ENCODE measurements at places on chromosomes 3 and 15.

GRCh38 chr15:80188251-80188650 is 35.5 kb downstream of the FAH start:
- no peak for DNase-seq

GRCh38 chr3:152564459-152564858 is 270.5 kb upstream of the P2RY1 start:
- peak; percentile 23 for DNase-seq

DNA sequence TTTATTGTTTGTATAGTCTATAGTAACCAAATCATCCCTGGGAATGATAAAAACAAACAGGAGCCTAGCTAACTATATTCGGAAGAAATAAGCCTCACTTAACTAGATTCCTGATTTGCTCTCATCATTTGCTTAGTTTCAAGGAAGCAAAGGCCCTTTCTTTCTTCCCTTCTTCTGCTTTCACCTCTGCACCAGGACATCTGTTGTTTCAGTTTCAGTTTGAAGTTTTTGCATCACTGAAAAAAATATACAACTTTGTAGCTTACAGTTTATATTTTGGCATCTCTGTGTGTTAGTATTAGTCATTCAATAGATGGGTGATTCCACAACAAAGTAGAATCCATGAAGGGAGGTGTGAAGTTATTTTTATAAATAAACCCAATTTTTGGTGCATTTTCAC is 113.6 kb upstream of the SNTN start:
- DNase-seq, result peak; percentile 15

GRCh38 chr3:64773137-64773536 is 85.3 kb upstream of the ADAMTS9 start:
- no peak for DNase-seq

GRCh38 chr15:74252721-74253120 is 16.6 kb downstream of the CCDC33 start:
- no peak for DNase-seq

- no peak for DNase-seq
Measured at GRCh38 chr15:68290715-68291114, 13.2 kb downstream of the FEM1B start.

DNA sequence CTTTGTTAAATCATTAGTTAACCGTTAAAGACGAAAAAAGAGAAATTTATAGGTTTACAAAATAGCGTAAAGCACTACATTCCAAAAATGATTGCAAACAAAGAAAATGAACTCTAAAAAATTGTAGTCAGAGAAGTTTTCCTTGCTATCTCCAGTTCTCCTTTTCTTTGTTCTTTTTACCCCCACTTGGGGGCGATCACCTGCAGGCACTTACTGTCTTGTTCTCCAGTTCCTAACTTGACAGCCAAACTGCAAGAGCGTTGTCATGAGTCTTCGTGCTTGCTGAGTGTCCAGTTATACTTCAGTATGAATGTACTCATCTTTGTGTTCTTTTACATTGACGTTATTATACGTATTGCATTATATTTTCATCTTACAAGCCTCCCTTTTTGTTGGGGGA is 54.5 kb downstream of the CHD2 start:
- DNase-seq, result no peak

DNA sequence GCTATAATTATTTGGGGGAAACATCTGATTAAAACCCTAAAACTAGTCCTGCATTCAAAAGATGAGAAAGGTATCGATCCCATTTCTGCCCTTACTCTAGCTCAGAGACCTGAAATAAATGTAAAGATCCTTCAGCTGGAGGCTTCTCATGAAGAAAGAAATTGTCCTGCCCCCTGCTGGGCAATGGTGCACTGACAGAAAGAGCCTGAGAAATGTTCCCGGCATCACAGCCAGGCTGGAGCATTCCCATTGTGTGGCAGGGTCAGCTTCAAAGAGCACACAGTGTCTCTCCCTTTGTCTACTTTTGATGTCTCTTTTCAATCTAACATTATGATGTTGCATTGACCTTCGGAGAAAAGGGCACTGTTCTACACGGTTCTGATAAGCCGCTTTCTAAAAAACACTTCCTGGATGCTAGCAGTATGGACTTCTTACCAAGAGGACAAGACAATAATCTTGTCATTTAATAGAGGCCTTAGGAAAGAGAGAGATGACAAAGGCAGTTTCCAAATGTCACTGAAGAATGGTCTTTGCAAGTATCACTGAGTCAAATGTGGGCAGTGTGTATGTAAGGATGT is 287.5 kb downstream of the MAGI1 start:
- peak; percentile 4 for DNase-seq

- DNase-seq, result peak; percentile 78
Measured at GRCh38 chr3:32614956-32615355, 44.3 kb upstream of the DYNC1LI1 start.

DNA sequence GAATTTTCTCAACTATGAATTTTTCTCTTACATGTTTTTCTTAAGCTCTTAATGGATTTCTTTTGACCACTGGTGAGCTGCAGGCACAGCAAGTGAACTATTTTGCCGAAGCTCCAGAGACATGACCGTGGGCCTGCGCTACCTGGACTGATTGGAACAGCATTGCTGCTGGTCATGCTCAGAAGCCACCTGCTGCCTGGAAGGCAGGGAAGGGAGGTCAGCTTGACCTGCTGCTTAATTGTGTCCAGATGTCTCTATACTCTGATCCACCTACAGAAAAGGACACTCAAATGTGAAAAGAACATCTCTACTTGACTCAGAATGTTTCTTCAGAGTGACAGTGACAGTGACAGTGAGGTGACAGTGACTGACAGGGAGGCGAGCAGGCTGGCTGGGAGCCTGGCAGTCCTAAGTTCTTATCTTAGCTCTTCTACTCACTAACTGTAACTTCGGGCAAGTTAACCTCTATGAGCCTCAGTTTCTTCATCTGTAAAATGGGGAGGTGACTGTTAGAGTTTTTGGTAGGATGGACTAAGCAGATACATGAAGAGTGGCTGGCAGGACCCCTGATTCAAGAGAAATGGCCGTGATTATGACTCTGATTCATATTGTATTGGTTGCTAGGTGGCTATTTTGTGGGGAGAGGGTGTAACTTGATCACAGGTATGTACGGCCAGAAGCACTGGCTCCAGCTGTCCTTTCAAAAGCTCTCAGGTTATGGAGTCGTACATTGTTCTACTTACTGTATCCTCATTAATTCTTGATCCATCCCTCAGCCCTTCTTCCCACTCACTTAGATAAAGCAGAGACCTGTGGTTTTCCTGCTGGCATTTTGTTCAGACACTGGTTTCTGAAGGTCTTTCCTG is 54.8 kb upstream of the DLG1 start:
- DNase-seq, result no peak

DNA sequence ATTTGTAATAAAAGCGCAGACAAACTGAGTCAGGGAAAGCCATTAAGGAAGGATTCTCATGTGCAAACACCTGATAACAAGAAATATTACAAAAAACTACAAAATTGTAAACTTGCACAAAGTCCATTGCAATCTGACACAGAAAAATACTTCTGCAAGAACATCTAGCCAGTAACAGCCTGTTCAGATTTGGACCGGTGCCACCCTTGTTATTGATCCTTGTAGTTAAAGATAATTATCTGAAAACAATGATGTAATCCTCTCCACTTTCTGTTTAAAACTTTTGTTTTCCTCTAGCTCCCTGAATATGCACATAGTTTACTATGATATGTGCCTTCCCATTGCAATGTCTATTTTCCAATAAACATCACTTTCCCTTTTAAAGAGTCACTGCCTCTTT is 1090.2 kb downstream of the PLOD2 start:
- DNase-seq, result no peak

DNA sequence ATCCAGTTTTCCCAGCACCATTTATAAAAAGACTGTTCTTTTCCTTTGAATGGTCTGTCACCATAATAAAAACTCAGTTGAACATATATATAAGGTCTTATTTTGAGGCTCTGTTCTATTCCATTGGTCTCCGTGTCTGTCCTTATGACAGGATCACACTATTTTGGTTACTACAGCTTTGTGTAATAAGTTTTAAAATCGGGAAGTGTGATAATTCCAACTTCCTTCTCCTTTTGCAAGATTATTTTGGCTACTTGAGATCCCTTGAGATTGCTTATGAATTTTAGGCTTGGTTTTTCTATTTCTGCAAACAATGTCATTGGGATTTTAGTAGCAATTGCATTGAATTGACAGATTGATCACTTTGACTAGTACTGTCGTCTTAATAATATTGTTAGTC is 35.7 kb downstream of the SACM1L start:
- DNase-seq, result no peak

DNA sequence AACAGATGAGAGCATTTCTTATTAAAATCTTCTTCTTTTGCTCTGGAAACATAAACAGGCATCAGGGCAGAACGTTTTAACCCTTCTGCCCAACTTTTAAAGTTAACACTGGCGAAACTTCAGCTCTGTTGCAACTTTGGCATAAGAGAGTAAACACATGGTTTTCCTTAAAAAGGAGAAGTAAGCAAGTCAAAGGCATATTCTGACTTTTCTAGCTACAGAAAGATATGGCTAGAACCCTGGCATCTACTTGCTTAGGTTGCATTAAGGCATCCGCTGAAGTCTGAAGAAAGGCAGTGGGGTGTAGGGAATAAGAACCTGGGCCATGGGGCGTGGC is 13.3 kb upstream of the IL16 start:
- no peak for DNase-seq

DNA sequence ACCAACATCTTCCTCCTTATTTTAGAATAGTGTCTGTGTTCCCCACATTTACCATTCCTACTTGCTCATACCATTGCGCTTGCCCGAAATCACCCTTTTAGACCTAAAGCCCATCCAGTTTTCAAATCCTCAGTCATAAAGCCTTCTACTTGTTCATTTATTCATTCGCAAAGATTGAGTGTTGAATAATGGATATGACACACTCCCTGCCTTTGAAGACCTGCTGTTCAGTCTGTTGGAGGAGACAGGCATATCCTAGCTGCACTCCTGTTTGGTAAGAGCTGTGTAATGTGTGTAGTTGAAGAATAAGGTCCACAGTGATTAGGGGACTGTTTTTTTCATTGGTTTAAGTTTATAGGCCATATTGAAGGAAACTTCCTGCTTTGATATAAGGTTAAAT is 1.7 kb downstream of the CNOT10 start:
- no peak for DNase-seq

- no peak for DNase-seq
Measured at GRCh38 chr3:186643493-186643892, 3.3 kb downstream of the FETUB start.

DNA sequence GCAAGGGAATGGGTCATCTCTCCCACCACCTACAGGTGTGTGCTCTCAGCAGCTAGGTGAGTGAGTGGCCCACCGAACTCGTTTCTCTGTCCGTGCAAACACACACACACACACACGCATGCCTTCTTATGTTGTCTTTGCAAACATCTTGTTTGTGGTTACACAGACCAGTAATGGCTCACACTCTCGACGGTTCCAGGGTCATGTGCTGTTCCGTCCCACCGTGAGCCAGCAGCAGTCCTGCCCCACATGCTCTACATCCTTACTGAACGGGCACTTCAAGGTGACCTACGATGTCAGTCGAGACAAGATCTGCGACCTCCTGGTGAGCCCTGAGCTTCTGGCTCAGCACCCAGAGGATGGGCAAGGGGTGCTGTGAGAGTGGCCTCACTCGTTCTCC is 4.3 kb downstream of the ITIH1 start:
- DNase-seq, result peak; percentile 18

DNA sequence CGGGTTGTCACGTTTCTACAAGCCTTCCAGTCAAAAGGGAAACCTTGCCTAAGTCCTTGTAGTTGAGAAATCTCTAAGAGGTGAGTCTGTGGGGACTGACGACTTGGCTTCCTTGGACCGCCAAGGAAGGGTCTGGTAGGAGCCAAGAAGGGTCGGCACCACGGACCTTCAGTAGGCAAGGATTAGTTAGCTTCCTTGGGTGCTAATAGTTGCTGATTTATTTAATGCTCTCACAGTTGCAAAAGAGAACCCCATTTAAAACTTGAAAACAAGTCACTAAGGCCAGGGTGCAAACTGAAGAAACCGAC is 361 bp upstream of the LCMT2 start:
- no peak for DNase-seq

- peak; percentile 87 for DNase-seq
Measured at GRCh38 chr15:49215768-49216739, 46.0 kb downstream of the GALK2 start.

- no peak for DNase-seq
Measured at GRCh38 chr3:43156812-43157455, 51.1 kb upstream of the POMGNT2 start.

GRCh38 chr15:65312400-65312916 is 8.0 kb downstream of the RNU5B-1 start:
- no peak for DNase-seq

GRCh38 chr3:139588450-139588849 is 48.9 kb upstream of the RBP1 start:
- DNase-seq, result no peak

DNA sequence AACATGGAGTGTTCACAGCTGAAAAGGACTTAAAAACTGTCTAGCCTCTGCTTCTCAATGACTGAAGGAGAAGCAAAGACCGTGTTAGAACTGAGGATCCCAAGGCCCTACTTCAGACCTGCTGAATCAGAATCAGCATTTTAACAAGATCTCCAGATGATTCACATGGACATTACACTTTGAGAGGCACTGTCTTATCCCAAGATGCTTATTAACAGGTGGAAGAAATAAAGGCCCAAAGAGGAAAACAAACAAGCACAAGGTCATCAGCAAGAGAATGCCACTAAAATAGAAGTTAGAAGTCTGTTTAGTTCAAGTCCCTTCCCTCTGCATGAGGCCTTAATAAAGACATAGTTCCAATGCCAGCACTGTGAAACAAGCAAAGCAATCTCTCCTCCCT is 191.4 kb upstream of the BCL6 start:
- DNase-seq, result no peak

All from H4 (cell line).